ENCODE measurements at places on chromosomes 13 and 19.

DNA sequence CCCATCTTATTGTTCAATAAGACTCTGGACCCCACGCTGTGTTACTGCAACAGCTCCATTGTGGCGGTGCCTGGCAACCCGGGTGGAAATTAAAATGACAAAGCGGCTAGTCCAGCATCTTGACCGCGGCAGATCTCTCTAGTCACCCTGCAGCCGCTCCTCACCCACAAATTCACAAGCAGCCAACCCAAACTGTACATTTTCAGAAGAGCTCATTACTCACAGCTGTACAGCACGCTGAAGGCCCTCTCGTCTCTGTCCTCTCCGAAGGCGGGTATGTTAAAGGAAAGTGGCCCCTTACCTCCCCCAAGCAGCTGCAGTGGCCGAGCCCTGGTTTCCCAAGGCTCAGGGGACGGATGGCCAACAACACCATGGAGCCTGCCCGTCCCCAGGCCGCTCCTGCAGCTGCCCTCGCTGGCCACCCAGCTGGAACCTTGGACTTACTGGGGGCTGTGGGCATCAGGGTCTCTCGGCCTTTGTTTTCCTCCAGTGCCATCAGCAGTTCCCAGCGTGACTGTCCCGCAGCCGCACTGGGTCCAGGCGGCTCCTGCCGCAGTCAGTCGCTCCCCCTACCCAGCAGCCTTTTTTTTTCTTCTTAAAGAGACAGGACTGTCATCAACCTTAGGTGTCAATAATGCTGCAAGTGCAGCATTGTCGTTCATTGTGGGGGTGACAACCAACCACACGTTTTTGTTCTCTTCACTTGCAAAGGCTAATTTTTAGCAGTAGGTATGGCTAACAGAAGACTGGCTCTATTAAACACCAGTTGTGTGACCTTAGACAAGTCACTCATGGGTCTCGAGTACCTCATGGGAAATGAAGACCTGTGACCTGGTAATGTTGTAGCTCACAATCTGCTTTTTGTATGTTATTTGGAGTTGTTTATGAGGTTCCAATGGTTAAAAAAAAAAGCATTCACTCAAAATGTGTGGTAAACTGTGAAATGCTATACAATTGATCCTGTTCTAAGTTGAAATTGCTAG is at the start of gene SACS:
Gene SACS, minus strand, starts transcription at position 532 of the 983 bp plus-strand sequence. CDS start 22,463 bp downstream, outside the sequence.
- peaks cover 1% of the 10 kb centered on the region for H3K27me3 ChIP-seq
- DNase-seq: peak; percentile 43
- H3K27ac ChIP-seq: peak within 1 kb of the TSS; percentile 88
- no peaks in the 10 kb centered on the region for H3K36me3 ChIP-seq
- peak within 1 kb of the TSS; percentile 97 for H3K4me3 ChIP-seq

DNA sequence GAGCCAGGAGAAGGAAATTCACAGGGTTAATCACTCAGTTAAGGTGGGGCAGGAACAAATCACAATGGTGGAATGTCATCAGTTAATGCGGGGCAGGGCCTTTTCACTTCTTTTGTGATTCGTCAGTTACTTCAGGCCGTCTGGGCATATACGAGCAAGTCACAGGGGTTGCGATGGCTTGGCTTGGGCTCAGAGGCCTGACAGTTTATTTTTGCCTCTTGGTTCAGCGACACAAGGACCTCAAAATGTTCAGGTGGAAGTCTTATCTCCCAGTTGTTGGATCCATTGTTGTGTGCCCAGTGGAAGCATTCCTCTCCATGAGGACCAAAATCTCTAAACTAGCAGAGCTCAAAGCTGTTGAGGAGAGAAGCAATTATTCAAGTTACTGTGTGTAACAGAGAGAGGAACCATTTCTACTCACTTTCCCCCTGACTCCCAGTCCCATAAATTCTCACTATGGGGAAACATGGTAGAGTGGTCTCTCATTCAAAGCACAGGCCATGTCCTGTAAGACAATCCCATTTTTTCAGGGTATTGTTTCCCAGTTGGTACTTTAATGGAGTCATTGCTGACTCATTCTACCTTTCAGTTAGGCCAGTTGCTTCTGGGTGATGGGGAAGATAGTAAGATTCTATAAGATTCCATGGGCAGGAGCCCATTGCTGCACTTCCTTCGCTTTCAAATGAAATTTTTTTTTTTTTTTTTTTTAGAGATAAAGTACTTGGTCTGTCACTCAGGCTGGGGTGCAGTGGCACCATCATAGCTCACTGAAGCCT is 8.8 kb upstream of the COX7A1 start:
- peaks cover 16% of the 10 kb centered on the region for H3K36me3 ChIP-seq
- H3K4me1 ChIP-seq: peaks cover 11% of the 10 kb centered on the region
- H3K4me3 ChIP-seq: no peak overlapping the region
- no peak for DNase-seq
- peak overlapping the region; percentile 48 for H3K27ac ChIP-seq

GRCh38 chr13:111874981-111875380 is 192.0 kb upstream of the SOX1 start:
- H3K4me3 ChIP-seq: no peak overlapping the region
- H3K4me1 ChIP-seq: no peaks in the 10 kb centered on the region
- H3K36me3 ChIP-seq: no peaks in the 10 kb centered on the region

- H3K36me3 ChIP-seq: peaks cover 24% of the 10 kb centered on the region
- H3K4me3 ChIP-seq: peak overlapping the region; percentile 82
- DNase-seq: no peak
- H3K27me3 ChIP-seq: peaks cover 6% of the 10 kb centered on the region
Observed at GRCh38 chr19:11598746-11599145, 1.5 kb downstream of the ZNF627 start.

GRCh38 chr19:7921967-7922835 is 2.1 kb downstream of the SNAPC2 start:
- H3K27me3 ChIP-seq: peaks cover 17% of the 10 kb centered on the region
- no peak for DNase-seq
- H3K36me3 ChIP-seq: peaks cover 8% of the 10 kb centered on the region
- H3K4me1 ChIP-seq: peaks cover 10% of the 10 kb centered on the region
- no peak overlapping the region for H3K4me3 ChIP-seq

DNA sequence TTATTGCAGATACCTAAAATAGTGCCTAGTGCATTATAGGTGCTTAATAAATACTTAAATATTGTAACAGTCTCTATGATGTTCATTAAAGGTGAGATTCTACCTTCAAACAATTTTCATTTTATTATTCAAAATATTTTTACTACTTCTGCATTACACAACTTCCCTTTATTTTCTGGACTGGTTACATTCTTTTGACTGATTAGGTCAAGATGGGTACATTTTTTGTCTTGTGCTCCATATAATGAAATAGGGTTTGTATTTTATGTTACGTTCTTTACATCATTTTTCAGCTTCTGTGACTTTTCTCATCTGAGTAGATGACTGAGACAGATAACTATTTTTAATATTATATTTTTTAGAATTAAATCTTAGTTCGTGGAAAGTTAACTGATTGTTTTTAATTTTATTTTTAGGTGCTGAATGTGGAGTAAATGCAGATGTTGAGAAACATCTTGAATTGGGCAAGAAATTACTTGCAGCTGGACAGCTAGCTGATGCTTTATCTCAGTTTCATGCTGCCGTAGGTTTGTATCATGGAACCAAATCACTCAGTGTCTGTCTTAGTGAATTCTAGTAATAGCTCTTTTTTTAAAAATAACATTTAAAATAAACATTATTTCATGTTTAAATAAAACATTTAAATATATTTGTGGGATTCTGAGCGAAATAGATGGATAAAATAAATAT is 32.0 kb downstream of the DNAJC3 start:
- DNase-seq: no peak
- no peak overlapping the region for H3K4me3 ChIP-seq
- peaks cover 1% of the 10 kb centered on the region for H3K27me3 ChIP-seq
- H3K36me3 ChIP-seq: peaks cover 13% of the 10 kb centered on the region
- peak overlapping the region; percentile 37 for H3K27ac ChIP-seq

GRCh38 chr19:56273563-56274117 is 1.1 kb downstream of the EDDM13 start:
- peak overlapping the region; percentile 82 for H3K27ac ChIP-seq
- H3K27me3 ChIP-seq: no peaks in the 10 kb centered on the region
- peaks cover 11% of the 10 kb centered on the region for H3K4me1 ChIP-seq
- DNase-seq: no peak

DNA sequence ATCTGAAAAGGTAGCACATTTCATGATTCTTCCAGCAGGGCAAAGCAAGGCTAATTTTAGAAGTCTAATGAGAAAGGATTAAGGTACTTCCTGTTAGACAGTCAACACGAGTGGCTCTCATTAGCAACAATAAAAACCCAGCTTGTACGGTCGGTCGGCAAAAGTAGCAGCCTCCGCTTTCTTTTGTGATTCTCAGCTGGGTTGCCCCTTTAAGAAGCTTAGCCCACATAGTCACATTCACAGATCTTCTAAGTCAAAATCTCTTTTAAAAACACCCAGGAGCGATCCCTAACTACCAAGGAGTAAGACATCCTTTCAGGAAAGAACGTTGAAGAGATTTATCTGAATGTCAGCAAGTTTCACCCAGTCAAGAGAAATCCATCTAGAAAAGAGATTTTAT is 684.8 kb downstream of the DIAPH3 start:
- no peaks in the 10 kb centered on the region for H3K27me3 ChIP-seq
- no peak overlapping the region for H3K27ac ChIP-seq
- peaks cover 35% of the 10 kb centered on the region for H3K4me1 ChIP-seq
- no peak overlapping the region for H3K4me3 ChIP-seq

DNA sequence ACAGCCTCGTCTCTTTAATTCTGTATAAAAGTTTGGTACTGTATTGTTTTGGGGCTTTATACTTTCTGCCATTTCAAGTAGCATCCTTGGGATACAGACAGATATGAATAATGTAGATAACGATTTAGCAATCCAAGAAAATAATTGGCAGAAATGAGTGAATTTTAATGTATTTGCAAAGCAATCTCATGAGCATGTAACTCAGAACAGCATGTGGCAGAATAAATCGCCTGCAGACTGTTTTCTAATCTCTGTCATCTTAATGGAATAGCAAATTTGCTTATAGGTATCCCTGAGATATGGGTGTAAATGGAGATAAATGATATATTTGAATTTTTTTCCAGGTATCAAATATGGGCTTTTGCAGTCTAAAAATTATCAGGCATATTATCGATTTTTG is 166.0 kb downstream of the GPC5 start:
- H3K27ac ChIP-seq: no peak overlapping the region
- no peak overlapping the region for H3K4me3 ChIP-seq
- H3K36me3 ChIP-seq: no peaks in the 10 kb centered on the region
- no peak for DNase-seq

GRCh38 chr19:5260381-5260967 is 80.1 kb downstream of the PTPRS start:
- no peak for DNase-seq
- H3K36me3 ChIP-seq: peaks cover 26% of the 10 kb centered on the region
- no peak overlapping the region for H3K4me3 ChIP-seq
- peaks cover 9% of the 10 kb centered on the region for H3K27me3 ChIP-seq
- peak overlapping the region; percentile 42 for H3K27ac ChIP-seq

DNA sequence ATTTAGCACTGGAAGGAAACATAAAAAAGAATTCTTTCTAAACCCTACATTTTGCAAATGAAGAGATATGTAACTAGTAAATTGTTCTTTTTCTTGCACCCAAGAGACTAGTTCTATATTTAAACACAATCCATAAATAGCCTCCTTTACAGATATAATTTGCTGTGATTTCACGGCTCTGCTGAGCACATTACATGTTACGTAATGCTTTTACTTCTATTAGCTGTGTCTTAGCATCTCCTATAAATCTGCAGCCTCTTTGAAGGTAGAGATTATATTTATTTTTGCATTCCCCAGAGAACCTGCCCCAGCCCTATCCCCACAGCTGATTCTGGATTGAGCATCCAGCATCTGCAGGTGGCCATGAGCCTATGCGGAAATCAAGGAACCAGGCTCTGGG is 32.2 kb downstream of the LACC1 start:
- no peak overlapping the region for H3K27ac ChIP-seq
- no peaks in the 10 kb centered on the region for H3K27me3 ChIP-seq
- DNase-seq: no peak
- no peaks in the 10 kb centered on the region for H3K36me3 ChIP-seq
- no peak overlapping the region for H3K4me3 ChIP-seq

- H3K4me3 ChIP-seq: no peak overlapping the region
- no peaks in the 10 kb centered on the region for H3K27me3 ChIP-seq
- no peaks in the 10 kb centered on the region for H3K4me1 ChIP-seq
- H3K36me3 ChIP-seq: no peaks in the 10 kb centered on the region
- no peak for DNase-seq
- no peak overlapping the region for H3K27ac ChIP-seq
Observed at GRCh38 chr13:39840201-39840600, 184.7 kb downstream of the COG6 start.

- no peak for DNase-seq
- H3K27me3 ChIP-seq: peaks cover 7% of the 10 kb centered on the region
- no peak overlapping the region for H3K27ac ChIP-seq
- no peaks in the 10 kb centered on the region for H3K4me1 ChIP-seq
Observed at GRCh38 chr19:31975461-31975860, 369.9 kb upstream of the ZNF507 start.

DNA sequence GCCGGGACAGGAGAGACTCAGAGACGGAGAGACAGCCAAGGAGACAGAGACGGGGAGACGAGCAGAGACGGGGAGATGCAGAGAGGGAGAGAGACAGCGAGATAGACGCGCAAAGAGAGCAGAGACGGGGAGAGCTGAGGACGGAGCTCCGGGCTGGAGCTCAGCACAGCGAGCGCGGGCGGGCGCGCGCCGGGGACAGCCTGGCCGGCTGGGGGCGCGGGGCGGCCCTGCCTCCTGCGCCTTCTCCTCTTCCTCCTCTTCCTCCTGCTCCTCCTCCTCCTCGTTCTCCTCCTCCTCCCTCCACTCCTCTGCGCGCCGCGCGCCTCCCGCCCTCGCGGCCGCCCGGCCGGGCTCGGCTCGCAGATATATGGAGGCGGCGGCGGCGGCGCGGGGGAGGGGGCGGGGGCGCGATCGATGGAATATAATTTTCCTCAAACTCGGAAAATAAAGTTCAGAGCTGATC is at the start of gene ERFL:
Gene ERFL, minus strand, starts transcription at position 229 of the 463 bp plus-strand sequence. CDS start 15,530 bp downstream, outside the sequence.
- H3K36me3 ChIP-seq: peaks cover 7% of the 10 kb centered on the region
- peaks cover 9% of the 10 kb centered on the region for H3K4me1 ChIP-seq
- H3K4me3 ChIP-seq: peak within 1 kb of the TSS; percentile 90
- no peak within 1 kb of the TSS for H3K27ac ChIP-seq

GRCh38 chr13:22095794-22096193 is 424.9 kb downstream of the FGF9 start:
- no peaks in the 10 kb centered on the region for H3K36me3 ChIP-seq
- H3K27ac ChIP-seq: no peak overlapping the region
- peaks cover 8% of the 10 kb centered on the region for H3K4me1 ChIP-seq
- H3K27me3 ChIP-seq: peaks cover under 1% of the 10 kb centered on the region

GRCh38 chr13:32443111-32443510 is 15.2 kb upstream of the N4BP2L1 start:
- H3K4me1 ChIP-seq: no peaks in the 10 kb centered on the region
- H3K27me3 ChIP-seq: no peaks in the 10 kb centered on the region
- no peak overlapping the region for H3K27ac ChIP-seq
- no peaks in the 10 kb centered on the region for H3K36me3 ChIP-seq
- no peak overlapping the region for H3K4me3 ChIP-seq

GRCh38 chr13:90352763-90353162 is 994.7 kb upstream of the MIR17HG start:
- no peaks in the 10 kb centered on the region for H3K27me3 ChIP-seq
- H3K36me3 ChIP-seq: no peaks in the 10 kb centered on the region
- no peak overlapping the region for H3K27ac ChIP-seq
- no peak for DNase-seq

GRCh38 chr19:57706346-57706745 is 2.7 kb downstream of the ZNF154 start:
- peaks cover 10% of the 10 kb centered on the region for H3K27me3 ChIP-seq
- H3K4me1 ChIP-seq: peaks cover 29% of the 10 kb centered on the region
- H3K27ac ChIP-seq: peak overlapping the region; percentile 3
- H3K4me3 ChIP-seq: peak overlapping the region; percentile 62
- H3K36me3 ChIP-seq: peaks cover 62% of the 10 kb centered on the region
- no peak for DNase-seq

Measured in endothelial cell (in vitro differentiated cells).